ENCODE measurements at places on chromosomes 16 and 17.

GRCh38 chr17:46742565-46743270, 75.8 kb downstream of the WNT3 start:
- DNase-seq: no peak

GRCh38 chr17:67649891-67650290, 67.8 kb upstream of the NOL11 start:
- DNase-seq: no peak

GRCh38 chr17:1958134-1958881, 66.8 kb downstream of the RTN4RL1 start:
- DNase-seq: no peak

DNA sequence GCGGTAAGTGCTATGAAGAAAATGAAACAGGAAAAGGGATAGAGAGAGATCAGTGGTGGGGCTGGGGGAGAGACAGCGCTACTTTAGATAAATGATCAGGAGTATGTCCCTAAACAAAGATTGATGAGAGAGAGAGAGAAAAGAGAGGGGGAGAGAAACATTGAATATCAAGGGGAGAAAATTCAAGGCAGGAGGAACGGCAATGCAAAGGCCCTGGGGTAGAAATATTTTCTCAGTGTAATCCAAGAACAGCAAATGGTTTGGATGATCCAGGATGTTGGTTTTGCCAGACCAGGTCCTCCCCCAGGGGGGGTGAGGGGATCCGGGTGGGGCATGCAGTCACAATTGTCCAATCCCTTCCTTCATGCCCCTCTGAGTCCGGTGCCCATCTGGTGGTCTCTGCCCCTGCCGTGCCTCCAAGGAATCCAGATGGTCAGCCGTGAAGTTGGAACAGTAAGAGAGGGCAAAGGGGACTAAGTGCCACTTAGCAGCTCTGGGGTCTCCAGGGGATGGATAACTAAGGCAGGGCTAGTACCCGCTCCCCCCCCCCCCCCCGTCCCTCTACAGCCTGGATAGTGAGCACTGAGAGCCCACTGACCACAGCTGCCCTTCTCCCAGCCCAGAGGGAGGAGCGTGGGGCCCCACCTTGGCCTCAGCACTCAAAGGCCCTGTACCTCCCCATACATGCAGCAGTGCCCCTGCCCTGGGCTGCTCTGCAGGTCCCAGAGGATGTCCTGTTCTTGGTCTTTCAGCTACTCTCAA, 43.7 kb downstream of the TMEM132E start:
- DNase-seq: no peak

- DNase-seq: no peak
These were observed 13.4 kb downstream of the SNX20 start for GRCh38 chr16:50667497-50668367.

DNA sequence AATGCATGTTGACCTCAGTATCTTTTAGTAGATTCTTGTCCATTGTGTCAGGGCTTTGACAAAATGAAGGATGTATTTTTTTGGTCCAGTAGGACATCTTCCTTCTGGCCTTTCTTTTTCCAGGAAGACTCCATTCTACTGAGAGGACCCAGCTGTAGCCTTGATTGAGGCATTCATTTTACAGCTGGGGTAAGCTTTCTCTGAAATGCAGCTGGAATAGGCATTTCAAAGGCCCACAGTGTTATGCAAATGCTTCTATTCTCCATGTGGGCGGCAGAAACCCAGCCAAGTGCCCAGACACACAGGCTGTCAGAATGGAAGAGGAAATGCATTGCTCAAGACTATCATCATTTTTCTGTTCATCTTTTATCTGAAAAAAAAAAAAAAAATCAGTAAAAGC, 629.0 kb upstream of the CDH8 start:
- no peak for DNase-seq

DNA sequence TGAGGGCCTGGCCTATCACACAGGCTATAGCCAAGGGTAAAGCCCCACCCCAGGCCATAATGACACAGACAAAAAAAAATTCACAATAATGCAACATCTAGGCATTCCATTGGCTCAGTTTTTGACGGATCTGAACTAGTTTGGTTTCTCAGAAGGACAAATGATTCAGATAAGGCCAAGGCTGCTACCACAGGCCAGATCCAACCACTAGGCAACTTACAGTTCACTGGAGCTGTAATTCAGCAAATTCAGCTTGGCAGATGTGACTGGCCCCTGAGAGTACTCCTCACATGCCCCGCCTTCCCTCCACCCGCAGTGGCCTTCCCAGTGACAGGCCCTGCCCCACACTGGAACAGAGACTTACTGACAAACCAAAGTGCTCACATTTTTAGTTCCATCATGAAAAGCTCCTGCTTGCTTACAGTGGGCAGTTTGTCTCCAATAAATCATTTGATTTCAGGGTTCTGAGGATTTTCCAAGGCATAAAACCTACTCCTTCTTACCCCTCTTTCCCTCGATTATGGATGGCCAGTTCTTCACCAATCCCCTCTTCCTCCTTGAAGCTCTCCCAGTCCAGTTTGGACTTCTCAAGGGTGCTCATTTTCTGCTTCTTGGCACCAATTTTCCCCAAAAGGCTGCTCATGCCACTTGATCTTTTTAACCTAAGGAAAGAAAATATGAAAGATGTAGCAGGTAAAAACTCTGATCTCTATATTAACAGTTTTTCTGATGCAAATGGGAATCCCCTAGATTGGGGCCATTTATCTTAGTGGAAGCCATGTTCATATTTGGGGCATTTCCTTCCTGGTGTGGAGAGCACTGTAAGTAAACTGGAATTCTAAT, 53.3 kb upstream of the BCAR1 start:
- DNase-seq: no peak

DNA sequence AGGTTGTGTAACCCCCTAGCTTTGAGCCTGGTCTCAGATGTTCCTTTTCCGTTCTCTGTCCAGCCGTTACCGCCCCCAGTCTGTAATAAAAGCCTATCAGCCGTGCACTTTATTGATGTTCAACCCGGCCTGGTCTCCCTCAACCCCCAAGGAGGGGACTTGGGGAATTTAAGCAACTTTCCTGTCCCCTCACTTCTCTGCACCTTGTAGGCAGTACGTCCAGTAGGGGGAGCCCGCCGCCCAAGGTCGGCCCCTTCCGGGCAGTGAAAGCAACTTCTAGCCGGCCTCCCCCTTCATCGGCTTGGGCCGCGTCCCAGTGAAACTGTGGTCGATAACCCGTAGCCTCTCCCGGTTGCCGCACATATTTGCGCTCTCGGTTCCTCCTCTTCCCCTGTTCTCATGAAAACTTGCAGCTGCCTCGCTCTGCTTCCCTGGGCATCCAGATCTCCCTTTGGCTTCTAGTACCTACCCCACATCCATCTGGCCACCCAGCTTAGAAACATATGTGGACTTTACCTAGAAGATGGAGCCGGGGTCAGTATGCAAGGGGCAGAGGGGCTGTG, 7.9 kb downstream of the PNPO start:
- peak; percentile 16 for DNase-seq

DNA sequence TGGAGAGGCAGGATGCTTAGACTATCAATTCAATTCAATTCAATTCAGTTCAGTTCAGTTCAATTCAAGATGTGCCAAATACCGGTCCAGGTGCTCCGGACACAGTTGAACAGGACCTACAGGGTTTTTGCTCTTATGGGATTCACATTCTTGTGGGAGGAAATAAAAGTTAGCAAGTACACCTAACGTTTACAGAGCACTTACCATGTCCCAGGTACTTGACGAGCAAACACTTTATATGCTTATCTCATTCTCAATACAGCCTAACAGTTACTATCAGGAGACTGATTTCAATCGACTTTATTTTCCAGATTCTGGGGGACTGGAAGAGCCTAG, 467 bp upstream of the GDE1 start:
- DNase-seq: no peak
